Smooth muscle cell of the brain vasculature (primary cell): ENCODE measurements at places on chromosomes 12 and 14.

DNA sequence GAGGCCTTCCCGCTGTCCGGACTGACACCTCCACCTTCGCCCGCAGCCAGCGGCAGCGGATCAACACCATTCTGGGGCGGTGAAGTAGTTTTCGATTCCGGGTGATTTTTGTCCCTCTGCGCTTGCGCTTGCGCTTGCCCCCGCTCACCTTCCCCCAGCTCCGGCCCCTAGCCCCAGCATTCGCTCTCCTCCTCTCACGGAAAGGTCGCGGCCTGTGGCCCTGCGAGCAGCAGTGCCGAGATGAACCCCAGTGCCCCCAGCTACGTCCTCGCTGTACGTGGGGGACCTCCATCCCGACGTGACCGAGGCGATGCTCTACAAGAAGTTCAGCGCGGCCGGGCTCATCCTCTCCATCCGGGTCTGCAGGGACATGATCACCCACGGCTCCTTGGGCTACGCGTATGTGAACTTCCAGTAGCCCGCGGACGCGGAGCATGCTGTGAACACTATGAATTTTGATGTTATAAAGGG is 22.7 kb upstream of the SRGAP1 start:
- DNase-seq = no peak

GRCh38 chr14:104244221-104245011 is 106.0 kb downstream of the KIF26A start:
- DNase-seq = no peak

DNA sequence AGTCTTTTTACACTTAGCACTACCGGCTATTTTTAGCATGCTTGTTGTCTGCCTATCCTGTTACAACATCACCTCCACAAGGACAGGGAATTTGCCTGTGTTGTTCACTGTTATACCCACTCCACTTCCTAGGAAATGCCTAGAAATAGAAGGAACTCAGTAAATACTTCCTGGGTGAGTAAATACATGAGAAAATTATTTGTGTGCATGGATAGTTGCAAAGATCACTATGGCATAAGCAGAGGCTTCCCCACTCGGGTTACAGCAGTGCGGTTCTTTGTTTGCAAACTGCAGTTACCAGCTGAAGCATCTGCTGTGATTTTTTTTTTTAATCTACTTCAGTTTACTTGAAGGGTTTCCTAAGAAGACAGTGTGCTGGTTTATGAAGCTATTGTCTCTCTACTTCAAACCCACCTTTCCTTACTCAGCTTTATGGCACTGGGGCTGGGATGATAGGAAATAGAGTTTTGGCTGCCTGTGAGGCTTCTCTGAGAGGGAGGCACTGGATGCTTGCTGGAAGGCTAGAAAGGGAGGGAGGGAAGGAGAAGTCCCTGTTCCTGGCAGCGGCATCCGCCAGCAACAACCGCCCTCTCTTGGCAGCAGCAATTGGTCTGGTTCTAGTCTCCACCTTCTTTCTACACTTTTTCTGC is 29.0 kb downstream of the PDE6H start:
- DNase-seq = no peak

GRCh38 chr12:94558612-94559011 is 91.7 kb downstream of the TMCC3 start:
- DNase-seq = no peak

GRCh38 chr14:68012871-68013270 is 193.3 kb downstream of the RAD51B start:
- DNase-seq = no peak

GRCh38 chr12:77734214-77734883 is 96.3 kb upstream of the NAV3 start:
- no peak for DNase-seq

DNA sequence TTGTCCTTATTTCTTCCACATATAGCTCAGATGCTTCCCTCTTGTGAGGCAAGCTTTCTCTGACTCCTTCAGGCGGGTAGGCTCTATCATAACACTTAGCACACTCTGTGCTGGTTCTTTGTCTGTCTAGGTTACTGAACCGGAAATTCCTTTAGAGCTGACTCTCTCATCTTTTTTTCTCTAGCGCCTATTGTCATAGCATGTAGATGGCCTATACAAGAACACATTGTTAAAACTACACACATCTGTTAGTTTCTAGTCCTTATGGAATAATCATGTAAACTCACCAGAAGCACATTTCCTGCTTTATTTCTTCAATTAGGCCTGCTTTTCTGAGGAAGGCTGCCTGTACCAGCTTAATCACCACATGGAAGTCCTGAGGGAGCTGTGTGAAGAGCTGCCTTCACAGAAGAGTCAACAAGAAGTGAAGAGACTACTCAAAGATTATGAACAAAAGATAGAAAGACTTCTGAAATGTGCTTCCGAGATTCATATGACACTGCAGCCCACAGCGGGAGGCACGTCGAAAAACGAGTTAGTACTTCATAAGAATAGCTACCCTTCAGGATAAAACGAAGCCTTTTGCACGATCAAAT is 143.9 kb downstream of the SYNE2 start:
- no peak for DNase-seq

- no peak for DNase-seq
These were observed 127.3 kb downstream of the SCARB1 start for GRCh38 chr12:124736115-124737039.

DNA sequence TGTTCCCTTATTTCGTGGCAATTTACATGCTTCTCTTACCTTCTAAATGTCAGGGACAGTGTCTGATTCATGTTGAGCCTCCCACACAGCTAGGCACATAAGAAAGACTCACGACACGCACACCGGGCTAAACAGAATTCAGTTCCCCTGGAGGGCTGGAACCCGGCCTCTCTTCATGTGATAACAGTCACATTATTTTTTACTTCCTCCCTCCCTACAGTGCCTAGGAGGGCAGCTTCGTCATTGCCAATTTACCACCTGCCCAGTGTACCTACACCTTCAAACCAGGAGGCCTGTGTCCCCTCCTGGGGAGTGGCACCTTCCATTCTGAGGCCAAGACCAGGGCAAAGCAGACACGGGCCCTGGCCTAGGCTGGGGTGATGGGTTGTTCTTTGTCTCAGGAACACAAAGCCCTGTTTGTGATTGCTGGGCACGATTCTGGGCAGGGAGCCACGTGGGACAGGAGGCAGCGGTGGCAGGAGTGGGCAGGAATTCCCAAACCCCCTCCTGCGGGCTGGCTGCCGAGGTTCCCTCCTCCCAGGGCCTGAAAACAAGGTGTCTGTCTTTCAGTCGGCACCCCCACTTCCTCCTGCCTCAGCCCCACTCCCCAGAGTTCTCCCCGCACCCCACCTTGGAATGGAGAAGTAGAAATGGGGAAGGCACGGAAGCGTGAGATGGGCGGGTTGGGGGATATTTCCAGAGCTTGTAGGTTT is 6.8 kb upstream of the RASAL1 start:
- DNase-seq = no peak

GRCh38 chr12:95653771-95654546 is 102.7 kb upstream of the USP44 start:
- DNase-seq = no peak

DNA sequence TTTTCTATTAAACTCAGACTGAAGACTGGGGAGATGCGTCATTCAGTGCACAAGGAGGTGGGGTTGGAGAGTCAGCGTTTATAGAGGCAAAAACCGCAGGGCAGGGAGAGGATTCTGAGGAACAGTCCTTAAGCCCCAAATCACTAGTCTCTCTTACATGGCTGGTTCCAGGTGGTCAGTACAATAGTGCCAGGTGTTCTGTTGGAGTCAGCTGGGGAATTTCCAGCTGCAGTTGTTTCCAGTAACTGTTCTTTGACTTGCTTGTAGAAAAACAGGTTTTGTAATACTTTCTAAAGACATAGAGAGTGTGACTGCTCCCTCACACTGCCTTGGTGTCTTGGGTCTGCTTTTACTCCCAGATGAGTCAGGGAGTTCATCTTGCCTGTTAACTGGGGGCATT is 192.2 kb downstream of the TMTC3 start:
- no peak for DNase-seq

DNA sequence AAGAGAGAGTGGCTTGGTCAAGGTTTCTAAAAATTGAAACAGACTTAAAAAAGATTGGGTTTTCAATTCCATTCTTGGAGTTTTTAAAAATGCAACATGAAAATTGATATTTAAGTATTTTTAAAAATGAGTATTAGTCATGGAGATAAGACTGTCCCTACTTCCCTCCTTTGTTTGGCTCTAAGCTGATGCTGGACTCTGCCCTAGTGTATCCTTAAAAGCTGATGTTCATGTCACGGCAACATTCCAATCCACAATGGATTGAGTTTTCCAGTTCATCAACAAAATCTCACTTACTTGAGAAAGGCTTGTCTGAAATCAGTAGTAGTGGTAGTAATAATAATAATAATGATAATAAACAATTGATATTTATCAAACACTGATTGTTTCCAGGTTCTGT is 119.0 kb upstream of the SLC38A2 start:
- no peak for DNase-seq

DNA sequence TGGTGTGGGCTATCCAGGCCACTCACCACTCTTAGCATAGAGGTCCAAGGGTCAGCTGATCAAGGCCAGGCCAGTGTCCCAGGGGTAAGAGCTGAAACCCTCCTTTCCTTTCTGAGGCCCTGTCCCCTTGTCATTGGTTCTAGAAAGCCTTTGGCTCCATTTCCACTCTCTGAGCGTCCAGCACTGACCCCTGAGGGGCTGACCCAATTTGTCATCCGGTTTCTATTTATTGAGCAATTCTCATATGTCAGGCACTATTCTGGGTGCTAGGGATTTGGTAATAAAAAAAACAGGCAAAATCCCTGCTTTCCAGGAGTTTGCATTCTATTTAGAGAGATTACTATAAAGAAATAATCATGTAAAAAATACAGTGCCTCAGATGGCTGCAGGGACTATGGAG is 3.4 kb downstream of the KRT77 start:
- no peak for DNase-seq

DNA sequence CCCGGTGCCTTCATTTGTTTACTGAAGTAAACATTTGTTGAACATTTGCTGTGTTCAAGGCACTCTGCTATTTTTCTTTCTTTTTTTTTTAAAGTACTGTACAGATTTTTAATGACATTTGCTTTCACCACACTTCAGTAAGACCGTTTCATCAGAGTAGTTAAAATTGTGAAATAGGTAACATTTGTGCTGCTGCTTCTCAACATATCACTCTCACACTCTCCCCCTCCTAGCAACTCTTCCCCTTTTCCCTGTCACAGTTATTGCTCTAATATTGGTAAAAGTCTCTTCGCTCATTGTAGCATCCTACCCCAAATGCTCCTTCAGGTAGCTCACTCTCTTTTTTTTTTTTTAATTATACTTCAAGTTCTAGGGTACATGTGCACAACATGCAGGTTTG is 49.6 kb downstream of the SRGAP1 start:
- DNase-seq = no peak

- DNase-seq = no peak
These were observed 4.7 kb upstream of the CPNE6 start for GRCh38 chr14:24066496-24067132.

DNA sequence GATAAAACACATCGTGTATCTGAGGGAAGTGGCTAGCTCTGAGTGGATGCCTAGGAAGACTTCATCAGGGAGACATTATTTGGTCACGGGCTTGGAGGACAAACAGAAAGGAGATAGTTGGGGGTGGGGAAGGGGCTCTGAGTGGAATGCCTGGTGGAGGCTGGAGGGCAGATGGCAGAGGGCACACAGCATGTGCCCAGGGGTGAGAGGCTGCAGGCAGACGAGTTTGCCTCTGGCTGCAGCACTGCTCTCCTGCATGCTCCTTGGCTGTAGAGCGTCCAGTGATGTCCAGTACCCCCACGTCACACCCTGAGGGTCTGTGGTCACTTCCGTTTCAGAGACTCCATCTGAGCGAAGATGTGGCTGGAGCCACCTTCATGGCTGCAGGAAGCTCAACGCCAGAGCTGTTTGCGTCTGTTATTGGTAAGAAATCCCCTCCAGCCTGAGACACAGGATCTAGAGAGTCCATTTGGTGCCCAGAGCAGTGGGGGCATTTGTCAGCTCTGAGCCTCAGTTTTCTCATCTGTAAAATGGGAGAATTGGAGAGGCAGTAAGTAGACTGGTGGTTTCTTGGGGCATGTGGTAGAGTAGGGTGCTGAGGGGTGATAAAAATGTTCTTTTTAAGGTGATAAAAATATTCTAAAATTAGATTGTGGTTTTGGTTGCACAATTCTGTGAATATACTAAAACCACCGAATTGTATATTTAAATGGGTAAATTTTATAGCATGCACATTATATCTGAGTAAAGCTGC is 71.7 kb upstream of the RIN3 start:
- no peak for DNase-seq

DNA sequence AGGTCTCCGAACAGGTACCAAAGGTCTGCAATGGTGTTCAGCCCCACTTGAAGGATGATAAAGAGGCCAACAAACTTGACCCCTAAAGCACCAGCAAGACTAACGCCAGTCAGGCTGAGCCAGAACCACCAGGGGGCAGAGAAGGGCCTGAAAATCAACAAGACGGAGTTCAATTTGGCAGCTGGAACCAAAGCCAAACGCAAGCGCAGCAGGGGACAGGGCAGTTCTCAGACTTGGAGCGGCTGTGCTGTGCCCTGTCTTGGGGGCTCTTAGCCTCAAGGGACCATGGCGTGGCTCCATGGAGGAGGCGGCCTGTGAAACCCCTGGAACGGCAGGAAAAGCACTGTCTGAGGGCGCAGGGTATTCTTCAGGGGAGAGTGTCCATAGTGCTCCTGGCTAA is 19.6 kb downstream of the POMT2 start:
- DNase-seq = peak; percentile 78

- DNase-seq = no peak
These were observed 171.7 kb upstream of the RTL1 start for GRCh38 chr14:101075025-101075800.

- DNase-seq = no peak
These were observed 22.6 kb downstream of the EPYC start for GRCh38 chr12:90982170-90982569.
